ENCODE measurements at places on chromosomes 2 and 18. TPM values are rescaled to one million over a fixed set of nuclear protein-coding genes. Genes with fewer than 3 reads are reported as not detected.

REG3G gene
- not detected for total RNA-seq

RAB6C gene
- not detected for total RNA-seq

RNF144A gene
- 2.8 TPM for total RNA-seq

SERPINB2 gene
- total RNA-seq = 5.2 TPM
